ENCODE measurements at places on chromosomes 6 and 20. TPM values are rescaled to one million over a fixed set of nuclear protein-coding genes. Genes with fewer than 3 reads are reported as not detected.

The ABHD16B gene
- not detected for total RNA-seq

The MATN4 gene
- 0.11 TPM for total RNA-seq

The PDRG1 gene
- total RNA-seq, result 32.2 TPM

The GMNN gene
- total RNA-seq, result 106 TPM

The PYGB gene
- total RNA-seq, result 46.9 TPM

The RIPPLY2 gene
- 0.90 TPM for total RNA-seq

The HLA-DMB gene
- 1.7 TPM for total RNA-seq

The BPIFB2 gene
- total RNA-seq, result not detected

- no peak for DNase-seq
Measured at GRCh38 chr6:53483423-53484353, 61.2 kb downstream of the GCLC start.

DNA sequence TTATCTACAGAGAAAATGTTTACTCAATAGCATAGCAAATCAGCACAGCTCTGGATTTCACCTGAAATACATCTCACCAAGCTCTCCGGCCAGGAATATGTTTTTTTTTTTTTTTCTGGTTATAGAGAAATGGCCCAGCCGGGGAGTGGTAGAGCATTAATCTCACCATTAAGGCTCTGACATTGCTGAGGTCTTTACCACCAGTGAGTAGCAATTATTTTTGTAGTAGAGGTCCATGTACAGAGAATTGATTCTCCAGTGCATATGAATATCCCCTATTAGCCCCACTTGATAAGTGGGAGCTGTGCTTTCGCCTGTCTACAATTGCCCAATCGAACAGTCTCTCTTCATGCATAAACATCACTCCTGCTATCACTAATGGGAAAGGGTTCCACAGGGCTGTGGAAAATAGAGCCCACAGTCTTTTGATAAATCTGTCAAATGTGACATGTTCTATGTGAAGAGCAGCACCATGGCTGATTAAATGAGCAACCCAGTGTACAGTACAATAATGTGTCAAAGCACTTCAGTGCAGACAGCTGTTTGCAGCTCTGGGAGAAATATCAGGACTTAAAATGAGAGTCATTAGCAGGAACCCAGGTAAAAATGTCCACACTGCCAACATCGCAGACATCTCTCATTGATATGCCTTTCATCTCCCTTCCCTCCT, 227.1 kb upstream of the ID4 start:
- no peak for DNase-seq

DNA sequence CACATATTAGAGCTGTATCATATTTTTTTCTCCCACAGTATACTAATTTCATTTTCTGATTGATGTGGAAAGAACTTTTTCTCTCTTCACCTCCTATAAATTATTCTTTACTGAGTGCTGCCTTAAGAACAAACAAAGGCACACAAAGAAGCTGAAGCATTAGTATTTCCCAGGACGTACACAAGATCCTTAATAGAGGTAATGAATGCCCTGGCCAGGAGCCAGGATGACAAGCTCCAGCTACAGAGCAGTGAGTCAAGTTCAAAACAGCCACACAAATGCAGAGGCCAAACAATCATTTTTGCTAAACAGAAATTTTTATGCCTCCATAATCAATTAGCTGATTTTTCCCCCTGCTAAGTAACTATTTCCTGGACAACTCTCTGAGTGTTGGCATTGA, 639.6 kb downstream of the EPHA7 start:
- DNase-seq, result no peak

GRCh38 chr6:157155804-157156203, 167.5 kb downstream of the TMEM242 start:
- DNase-seq, result no peak

DNA sequence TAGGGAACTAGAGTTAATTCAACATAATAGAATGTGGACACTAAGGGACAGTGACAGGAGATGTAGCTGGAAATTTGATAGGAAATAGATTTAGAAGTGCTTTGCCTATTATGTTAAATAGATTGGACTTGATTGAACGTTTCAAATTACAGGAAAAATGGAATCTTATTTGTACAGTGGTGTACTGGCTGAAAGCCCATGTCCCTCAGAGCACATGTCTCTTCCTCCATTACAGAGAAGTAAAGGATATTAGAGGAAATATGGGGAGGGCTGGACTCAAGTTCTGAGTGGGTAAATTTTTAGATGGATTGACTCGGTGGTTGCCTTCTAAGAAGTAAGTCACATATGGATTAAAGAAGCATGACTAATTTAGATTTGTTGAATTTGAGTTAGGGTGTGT, 11.4 kb downstream of the PKIB start:
- DNase-seq, result no peak

- DNase-seq, result no peak
Measured at GRCh38 chr20:16111172-16111832, 461.9 kb downstream of the KIF16B start.

DNA sequence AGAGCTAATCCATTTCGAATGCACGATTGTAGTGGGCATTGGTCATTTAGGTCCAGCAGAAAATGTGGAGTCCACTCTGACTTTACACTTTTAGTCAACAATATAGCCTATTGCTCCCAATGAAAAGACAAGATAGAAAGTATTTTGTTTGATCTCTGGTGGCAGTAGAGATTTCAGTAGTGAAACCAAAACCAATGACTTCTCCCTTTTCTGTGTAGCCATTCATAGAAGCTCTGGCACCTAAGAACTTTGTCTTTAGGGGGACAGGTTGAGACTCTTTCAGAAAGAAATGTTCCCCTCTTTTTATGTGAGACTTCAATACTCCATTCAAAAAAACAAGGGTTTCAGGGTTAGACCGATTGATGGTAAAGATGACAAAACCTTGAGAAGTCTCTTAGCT, 510.8 kb upstream of the POU3F2 start:
- DNase-seq, result no peak

GRCh38 chr6:125789167-125789566, 1.6 kb upstream of the NCOA7 start:
- no peak for DNase-seq

- no peak for DNase-seq
Measured at GRCh38 chr6:1481286-1481685, 91.9 kb downstream of the FOXF2 start.

DNA sequence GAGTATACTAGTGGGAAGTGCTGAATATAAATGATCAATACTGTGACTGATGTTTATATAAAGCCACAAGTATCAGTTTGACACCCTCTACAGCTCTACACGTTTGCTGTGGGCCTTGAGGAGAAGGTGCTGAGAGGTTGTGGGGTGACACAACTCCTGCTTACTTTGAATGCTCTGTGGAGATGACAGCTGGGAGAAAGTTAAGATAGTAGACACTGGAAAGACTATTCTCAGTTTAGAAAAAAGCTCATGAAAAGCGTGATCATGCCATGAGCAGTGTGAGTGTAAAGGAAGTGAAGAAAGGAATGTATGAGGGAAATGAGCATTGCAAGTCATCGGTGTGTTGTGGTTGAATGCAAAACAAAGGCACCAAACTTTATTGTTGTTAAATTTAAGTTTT, 215.8 kb downstream of the UTRN start:
- DNase-seq, result no peak

DNA sequence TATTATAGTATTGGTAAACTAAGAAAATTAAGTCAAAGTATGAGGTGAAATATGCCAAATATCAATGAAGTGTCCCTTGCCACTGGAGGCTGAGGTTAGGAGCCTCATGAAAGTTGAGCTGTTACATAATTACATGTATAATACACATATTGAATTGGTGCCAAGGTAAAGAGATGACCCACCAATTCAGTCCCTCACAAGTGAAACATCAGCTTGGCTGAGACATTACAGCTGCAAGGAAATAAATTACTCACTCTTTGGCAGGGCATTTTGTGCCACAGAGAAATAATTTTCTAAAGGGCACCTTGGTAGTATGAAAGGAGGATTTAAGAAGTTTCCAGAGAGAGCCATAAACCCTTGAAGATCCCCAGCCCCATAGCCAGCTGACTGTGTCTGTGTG, 127.4 kb downstream of the ADGRG6 start:
- DNase-seq, result no peak

- no peak for DNase-seq
Measured at GRCh38 chr6:111871207-111871606, 2.0 kb downstream of the FYN start.

DNA sequence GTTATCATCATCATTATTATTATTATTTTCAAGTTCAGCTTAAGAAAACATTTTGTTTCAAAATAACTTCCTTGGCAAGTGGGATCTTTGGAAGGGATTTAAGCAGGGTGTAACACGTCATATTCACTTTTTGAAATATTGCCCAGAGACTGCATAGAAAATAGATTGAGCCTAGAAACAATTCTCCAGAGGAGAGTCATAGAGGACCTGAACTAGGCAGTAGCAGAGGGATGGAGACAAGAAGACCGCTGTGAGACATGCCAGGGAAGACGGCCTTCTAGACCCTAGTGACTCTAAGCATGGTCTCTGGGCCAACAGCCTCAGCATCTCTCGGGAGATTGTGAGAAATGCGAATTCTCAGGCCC, 55.5 kb downstream of the EDN1 start:
- DNase-seq, result no peak

DNA sequence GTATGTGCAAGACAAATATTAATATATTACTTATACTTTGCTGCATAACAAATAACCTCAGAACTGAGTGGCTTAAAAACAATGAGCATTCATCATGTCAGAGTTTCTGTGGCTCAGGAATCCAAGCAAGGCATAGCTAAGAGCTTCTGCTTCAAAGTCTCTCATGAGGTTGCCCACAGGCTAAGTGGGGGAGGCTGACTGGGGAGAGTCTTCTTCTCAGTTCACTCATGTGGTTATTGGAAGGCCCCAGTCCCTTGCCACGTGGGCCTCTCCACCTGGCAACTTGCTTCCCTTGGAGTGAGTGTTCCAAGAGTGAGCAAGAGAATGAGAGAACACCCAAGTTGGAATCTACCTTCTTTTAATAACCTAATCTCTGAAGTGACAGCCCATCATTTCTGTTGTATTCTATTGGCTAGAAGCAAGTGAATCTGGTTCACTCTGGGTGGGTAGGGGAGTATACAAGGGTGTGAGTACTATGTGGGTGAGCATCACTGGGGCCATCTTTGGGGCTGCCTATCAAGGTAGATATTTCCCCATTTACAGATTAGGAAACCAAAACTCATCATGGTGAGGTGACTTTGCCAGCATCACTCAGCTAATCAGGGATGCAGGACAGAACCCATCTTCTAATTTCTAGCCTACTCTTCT, 36.0 kb downstream of the DNAH8 start:
- DNase-seq, result no peak

GRCh38 chr6:34447910-34448309, 18.0 kb upstream of the PACSIN1 start:
- peak; percentile 76 for DNase-seq

GRCh38 chr6:144769142-144769541, 484.0 kb downstream of the UTRN start:
- no peak for DNase-seq

DNA sequence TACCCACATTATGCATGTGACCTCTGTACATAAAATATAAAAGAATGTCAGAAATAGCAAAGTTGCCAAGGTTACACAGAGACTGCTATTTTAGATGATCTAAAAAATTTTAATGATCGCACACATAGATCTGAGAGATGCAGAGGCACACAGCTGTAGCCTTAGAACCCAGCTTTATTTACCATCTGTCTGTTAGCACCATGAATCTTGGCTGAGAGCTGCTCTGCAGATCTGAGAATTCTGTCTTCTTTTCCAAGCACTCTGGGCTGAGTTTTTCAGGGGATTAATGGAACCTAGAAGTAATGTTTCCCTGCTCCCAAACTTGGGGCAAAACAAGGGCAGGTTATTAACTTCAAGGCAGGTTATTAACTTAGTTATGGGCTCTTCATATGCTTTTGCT, 248.7 kb upstream of the JAG1 start:
- DNase-seq, result no peak

GRCh38 chr6:75210885-75211739, 5.3 kb upstream of the COL12A1 start:
- DNase-seq, result no peak

DNA sequence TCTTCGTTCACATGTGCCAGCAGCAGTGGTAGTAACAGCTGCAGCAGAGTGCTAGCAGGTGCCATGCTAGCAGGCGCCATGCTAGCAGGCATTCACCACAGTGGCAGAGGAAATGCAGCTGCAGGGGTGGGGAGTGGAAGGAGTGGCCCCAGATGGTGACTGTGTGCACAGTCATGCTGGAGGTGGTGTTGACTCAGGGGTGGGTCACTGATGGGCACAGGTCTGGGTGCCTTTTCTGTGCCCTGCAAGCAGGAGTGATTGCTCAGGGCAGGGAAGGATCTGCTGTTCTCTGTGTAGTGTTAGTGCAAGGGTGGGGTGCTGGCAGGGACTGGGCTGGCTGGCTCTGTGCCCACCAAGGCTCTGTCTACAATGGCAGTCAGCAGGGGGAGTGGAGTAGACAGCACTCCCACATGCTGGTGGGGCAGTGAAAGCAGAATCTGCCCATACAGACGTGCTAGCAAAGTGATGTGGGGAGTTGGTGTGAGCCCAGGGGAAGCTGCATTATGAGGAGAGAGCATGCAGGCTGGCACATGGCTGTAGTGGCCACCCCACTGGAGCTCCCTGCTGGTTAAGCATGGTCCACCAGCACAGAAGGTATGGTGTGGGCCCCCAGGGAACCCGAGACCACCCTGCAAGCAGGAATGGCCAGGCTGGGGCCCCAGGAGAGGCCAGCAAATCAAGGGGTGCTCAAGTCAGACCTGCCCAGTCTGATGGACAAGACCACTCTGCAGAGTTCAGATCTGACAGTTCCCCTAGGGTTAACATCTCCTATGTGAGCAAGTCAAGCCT, 11.4 kb upstream of the TSPYL4 start:
- DNase-seq, result no peak

DNA sequence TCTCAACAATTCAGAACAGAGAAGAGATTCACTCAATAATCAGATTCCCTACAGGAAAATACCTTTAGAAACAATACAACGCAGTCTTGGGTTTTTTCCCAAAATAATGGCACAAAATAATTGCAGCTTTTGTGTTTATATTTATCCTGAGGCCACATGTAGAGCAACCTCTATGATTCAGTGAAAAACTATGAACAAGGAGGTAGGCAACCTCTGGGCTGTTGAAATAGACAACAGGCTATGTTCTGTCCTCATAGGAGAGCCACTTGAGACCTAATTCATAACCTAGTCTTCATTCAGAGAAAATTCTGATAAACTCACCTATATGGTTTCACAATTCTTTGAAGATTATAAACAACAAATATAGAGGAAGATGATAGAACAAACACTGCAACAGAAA, 118.3 kb downstream of the KHDC1L start:
- no peak for DNase-seq

DNA sequence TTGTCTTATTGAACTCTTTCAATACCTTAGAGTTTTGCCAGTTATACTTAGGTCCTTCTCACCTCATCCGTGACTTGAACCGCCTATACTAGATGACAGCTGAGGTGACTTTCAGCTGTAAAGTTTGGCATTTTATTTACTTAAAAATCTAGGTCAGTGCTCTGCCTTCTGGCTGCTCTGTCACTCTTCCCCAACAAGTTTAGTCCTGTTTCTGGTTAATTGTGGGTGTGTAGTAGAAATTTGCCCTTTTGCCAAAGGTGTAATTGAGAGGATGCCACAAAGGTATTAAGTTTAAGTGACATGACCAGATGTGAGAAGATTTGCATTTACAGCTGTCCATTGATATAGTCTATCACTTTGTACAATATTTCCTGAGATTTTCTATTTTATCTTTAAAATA, 106.2 kb downstream of the FARS2 start:
- DNase-seq, result no peak

Measured in H9 (cell line).